A549 treated with DMSO at 1 μM for 4 hours (cell line): ENCODE measurements at places on chromosomes 11 and 22. TPM values are rescaled to one million over a fixed set of nuclear protein-coding genes. Genes with fewer than 3 reads are reported as not detected.

CCDC89 gene
- total RNA-seq: not detected in 5 replicates

GAB4 gene
- total RNA-seq: not detected in 5 replicates

CRELD2 gene
- total RNA-seq: 21.4 to 29.9 TPM (median 24.6 TPM) in 5 replicates

RCOR2 gene
- total RNA-seq: 0.96 to 1.3 TPM (median 1.00 TPM) in 5 replicates

FIBIN gene
- not detected in 5 replicates for total RNA-seq

FREY1 gene
- 0.35 to 0.70 TPM (median 0.45 TPM) in 5 replicates for total RNA-seq

PITPNM1 gene
- 45.3 to 66.7 TPM (median 53.3 TPM) in 5 replicates for total RNA-seq

ANKRD49 gene
- total RNA-seq: 5.6 to 8.0 TPM (median 6.8 TPM) in 5 replicates

BATF2 gene
- 0.87 to 1.4 TPM (median 1.1 TPM) in 5 replicates for total RNA-seq

DDX25 gene
- 0.04 to 0.32 TPM (median 0.06 TPM) in 3 of 5 replicates, not detected in the others for total RNA-seq

LRRN4CL gene
- 0.03 to 0.15 TPM (median 0.12 TPM) in 3 of 5 replicates, not detected in the others for total RNA-seq

MEI1 gene
- total RNA-seq: not detected in 5 replicates

MS4A4E gene
- not detected in 5 replicates for total RNA-seq

GAL gene
- 11.1 to 22.8 TPM (median 17.5 TPM) in 5 replicates for total RNA-seq

POGLUT3 gene
- total RNA-seq: 9.1 to 13.2 TPM (median 11.6 TPM) in 5 replicates

SMTN gene
- 24.5 to 37.9 TPM (median 34.7 TPM) in 5 replicates for total RNA-seq

CCDC15 gene
- total RNA-seq: 0.52 to 0.74 TPM (median 0.62 TPM) in 5 replicates

PARVB gene
- 37.1 to 42.5 TPM (median 40.4 TPM) in 5 replicates for total RNA-seq

ACRV1 gene
- not detected in 5 replicates for total RNA-seq

DEPDC7 gene
- total RNA-seq: 7.2 to 9.7 TPM (median 8.0 TPM) in 5 replicates

OR4D5 gene
- total RNA-seq: not detected in 5 replicates

TM7SF2 gene
- 4.6 to 9.0 TPM (median 6.1 TPM) in 5 replicates for total RNA-seq

TMEM126B gene
- 55.1 to 66.6 TPM (median 62.1 TPM) in 5 replicates for total RNA-seq

BCO2 gene
- 0.70 to 1.0 TPM (median 0.93 TPM) in 5 replicates for total RNA-seq

OR8A1 gene
- not detected in 5 replicates for total RNA-seq

TOMT gene
- total RNA-seq: not detected in 5 replicates

OR52A1 gene
- total RNA-seq: not detected in 5 replicates

OR51B2 gene
- total RNA-seq: not detected in 5 replicates

MYEOV gene
- total RNA-seq: 95.4 to 118 TPM (median 111 TPM) in 5 replicates
